ENCODE measurements at places on chromosomes 5 and 9.

GRCh38 chr5:88288528-88289197, 20.0 kb upstream of the TMEM161B start:
- no peak for DNase-seq

- DNase-seq = no peak
Measured at GRCh38 chr9:74729136-74729695, 158.5 kb downstream of the TRPM6 start.

GRCh38 chr9:99682870-99683269, 138.8 kb upstream of the NR4A3 start:
- DNase-seq = no peak

GRCh38 chr9:35294066-35294465, 132.3 kb downstream of the UNC13B start:
- DNase-seq = no peak

GRCh38 chr9:14303100-14303499, 10.8 kb downstream of the NFIB start:
- no peak for DNase-seq

DNA sequence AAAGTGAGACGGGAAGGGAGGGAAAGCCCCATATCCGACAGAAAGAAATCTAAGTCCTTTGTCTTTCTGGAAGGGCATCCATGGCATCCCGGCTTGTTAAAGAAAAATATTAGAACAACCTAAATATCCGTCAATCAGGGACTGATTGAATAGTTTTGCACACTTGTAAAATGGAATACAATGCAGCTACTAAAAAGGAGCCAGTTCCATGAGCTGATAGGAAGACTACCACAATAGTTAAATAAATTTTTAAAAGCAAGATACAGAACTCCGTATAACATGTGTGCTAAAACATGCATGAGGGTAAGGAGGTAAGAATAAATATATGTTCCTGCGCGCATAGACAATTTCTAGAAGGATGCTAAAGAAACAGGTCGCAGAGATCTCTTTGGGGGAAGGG, 12.8 kb upstream of the GNPDA1 start:
- no peak for DNase-seq

- DNase-seq = no peak
Measured at GRCh38 chr9:101629636-101630035, 34.9 kb upstream of the PPP3R2 start.

GRCh38 chr5:50359187-50359586, 81.9 kb downstream of the EMB start:
- DNase-seq = no peak
